Stimulated activated CD4-positive, alpha-beta T cell treated with anti-CD3 and anti-CD28 coated beads, Interleukin-15, amount 100 ng/mL, for 1 hour (primary cell): ENCODE measurements at places on chromosomes 4 and X.

DNA sequence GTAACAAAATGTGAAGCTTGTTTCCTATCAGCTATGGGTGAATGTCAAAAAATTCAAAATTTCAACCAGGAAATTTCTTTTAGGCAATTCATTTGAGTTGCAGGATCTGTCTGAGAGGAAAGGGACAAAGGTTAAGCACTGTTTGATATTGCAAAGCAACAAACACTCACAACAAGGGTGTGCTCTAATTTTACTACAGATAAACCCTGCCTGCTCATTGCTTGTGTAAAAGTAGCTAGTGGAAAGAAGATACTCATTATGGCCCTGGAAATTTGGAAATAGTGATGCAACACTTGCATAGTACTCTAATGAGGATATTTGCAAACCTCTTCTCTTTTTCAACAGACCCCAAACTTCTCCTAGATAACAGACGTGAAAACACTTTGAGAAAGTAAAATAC is 27.1 kb downstream of the FAM47E start:
- no peak for DNase-seq

- DNase-seq: no peak
Measured at GRCh38 chrX:24014388-24015018, 12.5 kb downstream of the KLHL15 start.

DNA sequence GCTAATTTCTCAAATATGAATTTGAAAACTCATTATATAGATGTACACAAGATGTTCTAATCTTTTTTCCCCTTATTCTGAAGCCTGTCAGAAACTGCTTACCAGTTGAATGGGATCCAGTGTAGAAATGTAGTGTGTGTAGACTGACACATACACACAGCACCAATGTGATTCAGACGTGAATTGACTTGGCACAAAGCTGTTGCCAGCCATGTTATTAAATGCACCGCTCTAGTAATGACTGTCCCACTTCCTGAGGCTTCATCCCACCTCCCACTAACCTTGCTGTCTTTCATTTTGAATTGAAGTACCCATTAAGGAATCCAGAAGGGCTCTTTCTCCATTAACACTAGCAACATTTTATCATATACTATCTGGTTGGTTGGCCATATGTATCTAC is 146.6 kb downstream of the PPA2 start:
- no peak for DNase-seq

DNA sequence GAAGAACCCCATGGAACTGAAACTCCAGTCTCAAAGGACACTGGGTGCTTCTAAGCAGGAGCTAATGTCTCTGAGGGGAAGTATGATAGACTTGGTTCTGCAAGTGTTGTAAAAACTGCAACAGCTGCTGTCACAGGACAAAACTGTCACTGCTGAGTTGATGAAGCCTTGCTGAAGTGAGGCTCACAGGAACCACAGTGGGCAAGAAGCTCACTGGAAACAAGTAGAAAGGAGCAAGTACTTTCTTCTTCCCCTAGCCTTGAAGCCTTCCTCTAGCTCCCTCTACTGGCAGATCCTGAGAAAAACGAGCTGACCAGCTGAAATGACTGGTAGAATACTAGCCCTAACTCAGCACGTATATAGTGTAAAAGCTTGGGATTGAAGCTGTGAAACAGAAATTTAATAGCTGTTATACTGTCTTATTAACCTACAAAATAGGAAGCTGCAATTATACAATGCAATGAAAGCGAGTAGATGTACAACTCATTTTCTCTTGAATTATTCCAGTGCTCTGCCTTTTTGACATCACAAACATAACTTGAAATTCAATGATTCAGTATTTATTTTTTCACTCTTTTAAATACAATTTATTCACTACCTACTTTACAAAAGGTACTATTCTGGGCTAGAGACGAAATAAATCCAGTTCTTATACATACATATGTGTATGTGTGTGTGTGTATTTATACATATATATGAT is 91.4 kb downstream of the GABRB1 start:
- no peak for DNase-seq

GRCh38 chr4:32589853-32590252 is 1869.7 kb downstream of the PCDH7 start:
- DNase-seq: no peak

GRCh38 chr4:25882226-25882625 is 19.4 kb upstream of the SEL1L3 start:
- DNase-seq: no peak

DNA sequence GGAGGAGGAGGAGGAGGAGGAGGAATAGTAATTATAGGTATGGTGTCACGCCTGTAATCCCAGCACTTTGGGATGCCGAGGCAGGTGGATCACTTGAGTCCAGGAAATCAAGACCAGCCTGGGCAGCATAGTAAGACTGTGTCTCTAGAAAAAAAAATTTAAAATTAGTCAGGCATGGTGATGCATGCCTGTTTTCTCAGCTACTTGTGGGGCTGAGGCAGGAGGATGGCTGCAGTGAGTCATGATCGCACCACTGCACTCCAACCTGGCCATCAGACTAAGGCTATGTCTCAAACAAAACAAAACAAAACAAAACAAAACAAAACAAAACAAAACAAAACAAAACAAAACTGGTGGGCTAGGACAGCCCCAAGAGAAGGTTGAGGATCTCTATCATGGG is 3.0 kb downstream of the STARD8 start:
- no peak for DNase-seq

DNA sequence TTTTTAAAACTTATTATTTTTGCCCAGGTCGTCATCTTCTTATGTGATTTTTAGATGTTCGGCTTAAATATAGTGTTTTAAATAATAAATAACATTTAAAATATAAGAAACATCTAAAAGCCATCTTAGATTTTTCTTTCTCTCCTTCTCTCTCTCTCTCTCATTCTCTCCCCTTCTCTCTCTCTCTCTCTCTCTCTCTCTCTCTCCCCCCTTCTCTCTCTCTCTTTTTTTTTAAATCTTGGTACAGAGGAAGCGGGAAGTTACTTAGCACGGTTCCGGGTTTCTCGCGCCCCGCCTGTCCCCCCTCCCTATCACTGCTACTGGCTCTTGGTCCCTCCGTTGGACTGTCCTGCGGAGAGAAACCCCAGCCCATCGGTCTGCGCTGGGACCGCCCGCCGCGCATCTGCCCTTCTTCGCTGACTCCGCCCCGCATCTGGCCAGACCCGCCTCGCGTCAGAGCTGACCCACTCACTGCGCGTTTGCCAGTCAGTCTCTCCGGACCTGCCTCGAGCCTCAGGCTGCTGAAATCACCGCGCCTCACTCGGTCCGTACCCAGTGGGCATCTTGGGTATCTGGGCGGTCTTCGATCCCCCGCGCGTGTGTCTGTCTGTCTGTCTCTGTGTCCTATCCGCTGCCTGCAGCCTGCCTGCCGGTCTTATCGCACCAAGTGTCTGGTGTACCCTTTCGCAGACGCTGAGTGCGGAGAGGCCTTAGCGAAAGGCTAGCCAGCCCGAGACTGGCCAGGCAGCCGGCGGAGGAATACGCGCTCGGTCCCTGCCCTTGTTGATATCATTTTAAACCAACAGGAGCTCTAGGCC is at the start of gene PABPC5:
PABPC5 (plus strand) TSS at position 489 of the 818 bp plus-strand sequence. CDS start 739 bp downstream, outside the sequence.
- no peak for DNase-seq
